ENCODE measurements at places on chromosomes 1 and 21.

- no peak for DNase-seq
These were observed 8.4 kb downstream of the TSEN15 start for GRCh38 chr1:184059887-184060286.

- no peak for DNase-seq
These were observed 26.4 kb downstream of the USP48 start for GRCh38 chr1:21756393-21757089.

- DNase-seq, result no peak
These were observed 11.8 kb upstream of the IRF2BP2 start for GRCh38 chr1:234621657-234622335.

- no peak for DNase-seq
These were observed 48.1 kb downstream of the AHDC1 start for GRCh38 chr1:27555700-27556424.

DNA sequence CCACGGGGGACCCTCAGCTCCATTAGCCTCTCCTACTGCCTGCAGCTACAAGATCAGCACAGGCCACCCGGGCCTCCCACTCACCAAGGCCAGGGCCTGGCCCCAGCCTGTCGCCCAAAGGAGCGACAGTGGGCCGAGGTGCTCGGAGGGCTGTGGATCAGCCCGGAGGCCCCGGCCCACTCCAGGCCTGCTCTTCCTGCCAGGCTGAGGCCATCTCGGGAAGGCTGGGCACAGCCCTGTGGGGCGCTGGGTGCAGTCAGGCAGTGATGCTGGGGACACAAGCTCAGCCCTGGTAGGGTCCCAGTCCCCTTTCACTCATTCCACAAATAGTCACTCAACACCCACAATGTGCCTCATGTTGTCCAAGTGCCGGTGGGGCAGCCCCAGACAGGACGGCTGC is 58.8 kb downstream of the CASZ1 start:
- no peak for DNase-seq

- DNase-seq, result peak; percentile 96
These were observed at the start of the genes RO60 and UCHL5 for GRCh38 chr1:193059282-193060114. Gene RO60, plus strand, starts transcription at chr1:193059612. Its CDS starts 9,443 bp downstream, at chr1:193069055. Gene UCHL5, minus strand, starts transcription at chr1:193059360. Its CDS starts 100 bp downstream, at chr1:193059260.

GRCh38 chr21:34122047-34122446 is 48.7 kb downstream of the MRPS6 start:
- no peak for DNase-seq

DNA sequence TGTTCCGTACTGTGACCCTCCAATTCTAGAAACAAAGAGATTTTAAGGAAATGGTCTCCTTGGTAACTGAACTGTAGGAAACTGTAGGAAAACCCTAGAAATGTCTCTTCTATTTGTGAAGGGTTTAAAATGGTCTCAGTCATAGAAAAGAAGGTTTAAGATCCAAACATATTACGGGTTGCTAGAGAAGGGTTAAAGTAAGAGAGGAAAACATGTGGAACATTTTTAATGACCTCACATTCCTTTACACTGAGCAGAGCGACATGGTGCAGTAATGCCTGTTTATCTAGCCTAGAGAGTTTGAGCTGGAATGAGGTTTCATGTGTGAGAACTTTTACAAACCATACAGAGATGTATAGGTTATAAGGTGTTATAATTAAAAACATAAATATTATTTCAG is 36.9 kb upstream of the C1orf105 start:
- DNase-seq, result no peak

- DNase-seq, result peak; percentile 6
These were observed 33.7 kb downstream of the LRRC42 start for GRCh38 chr1:53979712-53980450.

- peak; percentile 77 for DNase-seq
These were observed 12.9 kb downstream of the PLA2G2F start for GRCh38 chr1:20151906-20152598.

DNA sequence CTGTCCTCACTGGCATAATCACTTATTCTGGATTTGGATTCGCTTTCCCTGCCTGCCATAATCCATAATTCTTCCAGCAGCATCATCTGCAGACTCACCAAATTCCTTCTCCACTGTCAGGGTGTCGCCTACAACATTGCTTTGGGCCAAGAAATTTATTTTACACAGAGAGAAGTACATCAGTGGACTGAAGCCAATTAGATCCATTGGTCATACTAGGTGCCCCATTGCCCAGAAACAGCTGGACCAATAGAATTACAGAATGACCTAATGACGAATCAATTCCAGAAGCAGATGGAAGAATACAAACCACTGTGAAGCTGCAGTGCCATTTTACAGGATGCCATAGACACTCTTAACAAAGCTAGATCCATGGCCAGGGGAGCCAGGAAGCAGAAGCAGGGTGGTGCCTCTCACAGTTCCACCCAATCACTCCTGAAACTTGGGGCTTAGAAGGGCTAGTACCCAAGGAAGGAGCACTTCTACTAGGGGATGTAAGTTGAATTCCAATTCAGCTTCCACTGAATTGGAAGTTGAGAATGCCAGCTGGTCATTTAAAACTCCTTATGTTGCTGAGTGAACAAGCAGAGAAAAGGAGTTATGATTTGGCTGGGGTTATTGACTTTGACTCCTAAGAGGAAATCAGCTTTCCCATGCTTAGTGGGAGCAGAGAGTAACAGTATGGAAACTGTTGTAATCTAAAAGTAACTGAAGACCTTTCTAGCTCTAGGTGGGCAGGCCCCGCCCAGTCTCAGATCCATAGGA is 44.0 kb downstream of the EDN2 start:
- DNase-seq, result no peak

GRCh38 chr1:43491061-43491460 is 37.3 kb upstream of the HYI start:
- DNase-seq, result no peak

DNA sequence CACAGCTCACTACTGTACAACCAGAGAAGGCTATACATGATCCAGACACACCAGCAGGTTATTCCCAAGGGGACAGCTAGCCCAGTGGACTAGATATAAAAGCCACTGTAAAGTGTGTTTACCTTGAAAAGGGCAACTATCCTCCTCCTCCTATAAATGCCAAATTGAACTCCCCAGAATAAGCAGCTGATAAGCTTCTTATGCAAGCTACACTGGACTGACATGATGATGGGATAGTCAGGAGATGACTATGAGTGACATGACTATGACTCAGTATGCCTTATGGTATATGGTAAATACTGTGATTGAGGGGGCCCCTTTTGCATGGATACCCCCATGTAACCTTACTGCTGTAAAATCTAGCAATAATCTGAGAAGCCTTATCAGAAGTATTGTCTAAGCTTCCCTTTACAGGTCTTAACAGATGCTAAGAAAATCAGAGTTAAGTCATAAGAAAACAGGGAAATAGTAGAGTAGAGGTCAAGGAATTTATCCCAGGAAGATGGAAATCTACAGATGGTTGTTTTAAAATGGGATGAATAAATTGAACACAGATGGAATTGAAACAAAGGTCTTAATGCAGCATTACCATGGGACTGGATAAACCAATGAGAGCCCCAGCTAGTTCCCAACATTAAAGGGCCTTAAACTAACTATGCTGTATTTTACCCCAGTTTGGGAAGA is 55.8 kb downstream of the TRIM33 start:
- DNase-seq, result no peak

GRCh38 chr1:117695796-117696490 is 90.1 kb downstream of the TENT5C start:
- DNase-seq, result no peak

- DNase-seq, result no peak
These were observed 67.5 kb upstream of the PDE9A start for GRCh38 chr21:42585881-42586280.

DNA sequence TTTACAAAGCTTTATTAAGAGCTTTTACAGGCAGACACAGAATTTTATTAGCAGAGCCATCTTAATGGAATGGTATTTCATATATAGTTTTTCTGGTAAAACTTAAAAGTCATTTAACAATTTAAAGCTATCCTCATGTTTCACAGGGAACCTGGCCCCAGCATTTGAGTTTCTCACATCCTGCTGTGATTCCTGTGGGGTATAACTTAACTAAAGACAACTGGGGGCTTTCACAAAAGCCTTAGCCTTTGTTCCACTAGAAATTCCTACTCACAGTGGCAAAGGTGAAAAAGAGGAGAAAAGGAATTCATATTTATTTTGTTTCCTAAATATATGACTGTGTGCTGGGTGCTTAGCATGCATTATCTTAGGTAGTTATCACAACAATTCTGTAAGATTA is 233.9 kb downstream of the DENND1B start:
- no peak for DNase-seq

- DNase-seq, result no peak
These were observed 38.9 kb upstream of the MRPS6 start for GRCh38 chr21:34034369-34035014.

DNA sequence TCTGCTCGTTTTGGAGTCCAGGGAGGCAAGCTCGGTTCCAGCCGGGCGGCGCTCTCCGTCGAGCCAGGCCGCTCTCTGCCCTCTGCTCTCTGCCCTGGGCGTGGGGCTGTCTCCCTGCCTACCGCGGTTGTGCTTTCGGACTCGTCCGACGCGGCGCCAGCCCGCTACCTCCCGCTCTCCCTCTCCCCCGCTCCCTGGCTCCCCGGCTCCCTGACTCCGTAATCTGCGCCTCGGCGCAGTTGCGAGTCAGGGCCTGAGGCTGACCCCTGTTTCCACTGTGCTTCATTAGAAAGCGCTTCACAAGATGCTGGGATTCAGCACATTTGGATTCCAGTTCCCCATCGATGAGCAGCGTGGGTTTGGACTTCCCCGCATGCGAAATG is 2.2 kb downstream of the SOX13 start:
- no peak for DNase-seq

- DNase-seq, result no peak
These were observed 9.1 kb upstream of the IFI16 start for GRCh38 chr1:159000625-159001024.

- no peak for DNase-seq
These were observed 27.5 kb downstream of the LRRC71 start for GRCh38 chr1:156947818-156948525.

DNA sequence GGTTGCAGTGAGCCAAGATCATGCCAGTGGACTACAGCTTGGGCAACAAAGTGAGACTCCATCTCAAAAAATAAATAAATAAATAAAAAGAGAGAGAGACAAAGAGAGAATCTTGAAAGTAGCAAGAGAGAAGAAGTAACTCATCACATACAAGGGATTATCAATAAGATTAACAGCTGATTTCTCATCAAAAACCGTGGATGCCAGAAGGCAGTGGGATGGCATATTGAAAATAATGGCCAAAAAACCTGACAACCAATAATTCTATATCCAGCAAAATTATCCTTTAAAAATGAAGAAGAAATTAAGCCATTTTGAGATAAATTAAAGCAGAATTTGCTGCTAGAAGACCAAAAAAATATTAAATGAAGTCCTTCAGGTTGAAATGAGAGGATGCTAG is 35.7 kb downstream of the KLHDC7A start:
- DNase-seq, result no peak

- peak; percentile 26 for DNase-seq
These were observed 38.1 kb downstream of the TNFRSF9 start for GRCh38 chr1:7902478-7903085.

DNA sequence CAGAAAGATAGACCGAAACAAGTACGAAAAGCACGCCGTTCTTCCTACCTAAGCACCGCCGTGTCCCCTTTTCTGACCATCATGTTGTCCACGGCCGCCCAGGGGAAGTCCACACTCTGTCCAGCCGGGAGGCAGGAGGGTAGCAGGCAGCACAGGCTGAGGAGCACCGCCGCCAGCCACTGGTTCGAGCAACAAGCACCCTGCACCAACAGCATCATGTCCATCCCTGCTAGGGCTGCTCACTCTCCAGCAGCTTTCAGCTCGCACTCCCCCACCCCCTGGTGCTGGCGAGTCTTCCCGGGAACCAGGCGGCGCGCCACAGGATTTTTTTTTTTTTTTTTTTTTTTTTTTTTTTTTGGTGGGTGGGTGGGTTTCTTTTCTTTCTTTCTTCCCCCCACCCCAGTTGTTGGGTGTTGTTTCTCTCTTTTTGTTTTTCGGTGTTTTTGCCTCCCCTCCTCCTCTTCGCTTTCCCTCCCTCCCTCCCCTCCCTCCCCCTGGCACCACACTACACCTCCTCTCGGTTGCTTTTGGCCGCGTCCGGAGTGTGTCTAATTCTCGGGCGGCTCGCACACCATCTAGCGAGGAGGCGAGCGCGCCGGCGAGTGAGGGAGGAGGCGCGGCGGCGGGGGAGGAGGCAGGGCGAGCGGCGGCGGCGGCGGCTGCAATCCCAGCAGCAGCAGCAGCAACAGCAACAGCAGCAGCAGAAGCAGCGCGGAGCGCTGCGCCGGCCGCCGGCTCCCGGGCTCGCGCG is at the start of gene NEGR1:
TSS of gene NEGR1 (minus strand) at position 269 of the 751 bp plus-strand sequence.
- DNase-seq, result peak; percentile 67

DNA sequence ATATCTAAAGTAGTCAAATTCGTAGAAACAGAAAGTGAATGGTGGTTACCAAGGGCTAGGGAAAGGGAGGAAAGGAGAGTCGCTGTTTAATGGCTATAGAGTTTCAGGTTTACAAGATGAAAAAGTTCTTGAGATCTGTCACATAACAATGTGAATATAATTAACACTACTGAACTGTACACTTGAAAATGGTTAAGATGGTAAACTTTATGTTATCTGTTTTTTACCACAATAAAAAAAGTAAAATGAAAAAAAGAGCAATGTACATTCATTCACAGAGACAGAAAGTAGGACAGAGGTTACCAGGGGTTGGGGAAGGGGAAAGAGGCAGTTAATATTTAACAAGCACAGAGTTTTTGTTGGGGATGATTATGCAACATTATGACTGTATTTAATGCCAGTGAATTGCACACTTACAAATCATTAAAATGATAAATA is 53.3 kb upstream of the SEC16B start:
- no peak for DNase-seq

DNA sequence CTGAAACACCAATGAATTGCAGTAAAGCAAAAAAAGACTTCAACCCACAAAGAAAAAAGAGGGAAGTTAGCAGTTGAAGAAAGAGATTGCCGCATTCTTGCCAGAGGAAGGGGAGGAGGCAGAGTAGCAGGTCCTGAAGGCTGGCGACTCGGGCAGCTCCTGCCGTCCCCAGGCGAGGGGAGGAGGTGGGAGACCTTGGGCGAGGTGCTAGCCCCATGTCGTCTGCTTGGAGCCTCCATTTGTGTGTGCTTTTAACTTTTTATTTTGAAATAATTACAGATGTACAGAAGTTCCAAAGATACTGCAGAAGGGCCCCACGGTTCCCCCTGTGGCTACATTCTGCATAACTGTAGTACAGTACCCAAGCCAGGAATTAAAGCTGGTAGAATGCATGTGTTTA is 6.7 kb downstream of the TRPM2 start:
- DNase-seq, result no peak

DNA sequence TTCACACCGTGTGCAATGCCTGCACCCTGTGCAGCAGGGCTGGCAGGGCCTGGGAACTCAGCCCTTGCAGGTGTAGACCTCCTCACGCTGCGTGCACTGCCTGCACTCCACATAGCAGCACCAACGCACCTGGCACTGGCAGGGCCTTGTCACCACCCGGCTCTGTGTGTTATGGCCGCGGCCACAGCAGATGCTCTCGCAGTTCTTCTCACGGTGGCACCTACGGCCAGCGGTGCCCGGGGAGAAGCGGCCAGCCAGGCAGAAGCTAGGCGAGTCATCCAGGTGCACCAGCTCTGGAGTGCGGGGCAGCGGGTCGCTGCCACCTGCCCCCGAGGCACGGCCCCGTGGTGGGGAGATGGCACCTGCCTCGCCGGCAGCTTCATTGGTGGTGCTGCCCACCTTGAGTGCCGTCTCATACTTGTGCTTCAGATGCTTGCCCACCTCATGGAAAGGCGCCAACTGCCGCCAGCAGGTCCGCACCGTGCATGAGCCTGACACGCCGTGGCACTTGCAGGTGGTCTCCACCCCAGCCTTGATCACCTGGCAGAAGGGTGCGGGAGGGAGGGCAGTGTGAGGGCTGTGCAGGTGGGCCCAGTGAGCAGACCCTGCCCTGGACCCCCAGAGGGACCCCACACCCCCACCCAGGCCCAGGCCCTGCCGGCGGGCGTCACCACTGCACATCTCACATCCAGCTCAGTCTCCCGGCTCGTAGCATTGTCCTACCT is 26.1 kb downstream of the WNT9A start:
- DNase-seq, result no peak

- DNase-seq, result no peak
These were observed 114.4 kb upstream of the GADD45A start for GRCh38 chr1:67570486-67571143.

All from stimulated activated naive B cell treated with anti-CD40 and anti-IgM and Interleukin-4, amounts not matched to agents 10 μg/mL and 1 μg/mL and 100 μg/mL, for 72 hours (primary cell).